ENCODE measurements at places on chromosomes 12 and 14.
A peak's percentile ranks its signal among the peaks of the same experiment; 100 is the strongest.

- no peak for DNase-seq
Observed at GRCh38 chr14:61379639-61380184, 58.3 kb downstream of the PRKCH start.

DNA sequence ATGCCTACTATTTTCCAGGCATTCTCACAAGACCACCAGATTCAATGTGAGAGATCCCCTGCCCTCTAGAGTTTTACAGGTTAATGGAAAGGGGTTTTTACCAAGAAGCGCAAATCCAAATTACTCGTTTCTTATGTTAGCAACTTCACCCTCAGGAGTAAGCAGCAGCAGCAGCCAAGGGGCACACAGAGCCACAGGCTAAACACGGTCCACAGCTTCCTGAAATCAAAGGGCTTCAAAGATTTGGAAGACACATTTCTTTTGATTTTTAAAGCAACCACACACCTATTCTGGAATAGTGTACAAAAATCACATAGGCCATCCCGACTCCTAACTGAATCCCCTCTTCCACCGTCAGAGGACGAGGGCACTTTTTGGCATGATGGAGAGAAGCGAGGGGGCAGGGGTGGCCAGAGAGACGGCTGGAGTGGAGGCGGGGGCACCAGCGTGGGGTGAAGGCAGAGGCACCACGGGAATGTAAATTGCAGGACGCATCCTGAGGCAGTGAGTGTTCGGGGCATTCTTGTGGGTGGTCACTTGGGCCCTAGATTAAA, 107.0 kb downstream of the ARF6 start:
- no peak for DNase-seq

- no peak for DNase-seq
Observed at GRCh38 chr12:76402259-76402658, 54.0 kb upstream of the BBS10 start.

DNA sequence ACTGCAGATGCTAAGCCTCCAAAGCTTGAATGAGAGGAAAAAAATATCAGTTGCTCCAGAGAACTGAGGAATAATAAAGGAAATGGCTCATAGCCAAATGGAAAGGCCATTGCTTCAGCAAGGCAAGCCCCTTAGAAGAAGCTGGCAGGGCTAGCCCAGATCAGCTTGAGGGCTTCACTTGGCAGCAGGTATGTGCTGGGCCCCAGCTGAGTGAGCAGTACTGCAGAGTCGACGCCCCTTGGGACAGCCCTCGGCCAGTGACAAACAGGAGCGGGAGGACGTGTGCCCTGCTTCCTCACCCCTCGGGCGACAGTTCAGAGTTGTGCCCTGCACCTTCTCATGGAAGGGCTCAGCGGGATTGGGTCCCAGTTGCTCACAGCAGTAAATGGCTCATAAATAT, 1031.2 kb upstream of the TMEM132C start:
- DNase-seq = no peak

DNA sequence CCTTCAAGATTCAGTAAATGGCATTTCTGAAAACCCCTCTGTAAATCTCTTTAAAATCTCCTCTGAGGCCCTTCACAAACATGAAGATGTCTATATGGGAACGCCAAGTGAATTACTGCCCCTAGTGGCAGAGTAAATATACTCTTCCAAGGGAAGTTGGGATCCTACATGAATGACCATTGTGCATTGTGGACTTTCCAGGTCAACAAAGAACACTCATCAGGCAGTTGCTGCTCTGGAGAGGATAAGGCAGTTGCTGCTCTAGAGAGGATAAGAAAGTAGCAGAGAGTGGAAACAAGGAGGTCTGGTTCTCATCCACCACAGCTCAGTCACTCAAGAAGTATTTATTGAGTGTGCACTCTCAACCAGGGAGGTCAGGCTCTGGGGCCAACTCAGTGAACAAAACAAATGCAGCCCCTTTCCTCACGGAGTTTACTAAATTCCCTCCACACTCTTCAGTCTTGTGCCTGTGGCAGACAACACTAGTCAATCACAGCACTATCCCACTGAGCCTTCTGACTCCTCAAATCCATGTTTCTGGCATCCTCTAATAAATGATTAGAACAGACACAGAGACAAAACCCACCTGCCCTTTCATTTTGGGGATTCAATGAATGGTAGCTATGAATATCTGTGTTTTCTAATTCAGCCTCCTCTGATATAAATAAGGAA, 52.9 kb downstream of the SVOP start:
- peak; percentile 62 for DNase-seq

DNA sequence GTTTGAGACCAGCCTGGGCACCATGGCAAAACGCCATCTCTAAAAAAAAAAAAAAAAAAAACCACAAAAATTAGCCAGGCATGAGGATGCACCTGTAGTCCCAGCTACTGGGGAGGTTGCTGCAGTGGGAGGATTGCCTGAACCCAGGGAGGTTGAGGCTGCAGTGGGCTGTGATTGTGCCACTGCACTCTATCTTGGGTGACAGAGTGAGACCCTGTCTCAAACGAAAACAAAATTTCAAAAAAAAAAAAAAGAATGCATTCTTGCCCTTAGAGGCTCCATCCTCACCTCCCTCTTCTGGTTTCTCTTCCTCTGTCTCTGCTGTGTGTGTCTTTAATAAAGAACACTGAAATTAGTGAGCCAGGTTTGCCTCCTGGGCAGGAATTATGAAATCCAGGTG, 107.8 kb downstream of the VCPKMT start:
- no peak for DNase-seq

DNA sequence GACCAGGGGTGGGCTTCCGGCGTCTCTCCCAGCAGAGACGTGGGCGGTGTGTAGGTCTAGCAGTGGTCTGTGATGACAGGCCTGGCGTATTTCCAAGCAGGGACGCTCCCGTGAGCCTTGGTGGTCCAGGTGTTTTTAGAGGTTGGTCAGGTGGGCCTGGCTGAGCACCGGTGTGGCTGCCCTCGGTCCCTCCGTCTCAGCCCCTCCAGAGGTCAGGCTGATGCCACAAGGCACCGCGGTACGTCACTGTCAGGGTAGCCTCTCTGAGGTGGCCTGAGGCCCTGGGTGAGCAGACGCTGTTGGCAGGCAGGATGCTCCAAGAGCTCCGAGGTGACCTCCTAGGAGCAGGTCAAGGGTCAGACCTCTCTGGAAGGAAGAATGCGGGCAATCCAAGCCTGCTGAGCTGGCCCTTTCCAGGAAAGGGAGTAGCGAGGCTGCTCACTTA, 13.6 kb downstream of the MTA1 start:
- DNase-seq = no peak

- DNase-seq = no peak
Observed at GRCh38 chr12:113422886-113423669, 898 bp downstream of the SDSL start.

DNA sequence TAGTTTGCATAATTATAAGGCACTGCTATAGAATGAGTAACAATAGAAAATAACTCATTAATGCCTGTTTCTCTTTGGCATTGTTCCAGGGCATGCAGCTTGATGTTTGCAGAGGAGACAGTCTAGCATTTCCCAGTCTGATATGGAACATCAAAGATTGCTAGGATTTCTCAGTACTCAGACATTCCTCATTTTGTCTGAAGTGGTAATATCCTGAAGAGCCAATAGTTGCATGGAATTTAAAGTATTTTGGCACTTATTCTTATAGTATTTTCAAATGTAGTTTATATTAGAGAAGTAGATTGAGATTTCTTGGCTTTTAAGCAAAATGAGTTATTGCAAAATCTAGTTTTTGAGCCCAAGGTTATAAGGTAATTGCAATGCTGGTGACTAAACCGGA, 337.3 kb upstream of the E2F7 start:
- no peak for DNase-seq

DNA sequence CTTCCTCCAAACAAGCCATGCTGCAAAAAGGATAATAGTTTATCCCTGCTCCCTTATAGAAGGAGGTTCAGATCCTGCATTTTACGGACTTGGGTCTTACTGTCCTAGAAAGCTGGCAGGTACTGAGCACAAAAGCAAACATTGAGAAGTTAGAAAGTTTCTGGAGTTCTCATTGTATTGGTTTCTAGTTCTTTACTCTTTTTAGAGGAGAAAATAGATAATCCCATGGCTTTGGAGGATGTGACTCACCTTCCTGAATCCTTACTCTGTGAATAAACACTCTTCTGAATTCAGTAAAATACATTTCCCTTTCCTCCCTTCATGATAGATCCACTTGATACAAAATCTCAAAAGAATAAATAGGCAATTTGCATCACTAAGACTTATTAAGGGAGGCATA, 188.9 kb downstream of the NPAS3 start:
- DNase-seq = no peak

DNA sequence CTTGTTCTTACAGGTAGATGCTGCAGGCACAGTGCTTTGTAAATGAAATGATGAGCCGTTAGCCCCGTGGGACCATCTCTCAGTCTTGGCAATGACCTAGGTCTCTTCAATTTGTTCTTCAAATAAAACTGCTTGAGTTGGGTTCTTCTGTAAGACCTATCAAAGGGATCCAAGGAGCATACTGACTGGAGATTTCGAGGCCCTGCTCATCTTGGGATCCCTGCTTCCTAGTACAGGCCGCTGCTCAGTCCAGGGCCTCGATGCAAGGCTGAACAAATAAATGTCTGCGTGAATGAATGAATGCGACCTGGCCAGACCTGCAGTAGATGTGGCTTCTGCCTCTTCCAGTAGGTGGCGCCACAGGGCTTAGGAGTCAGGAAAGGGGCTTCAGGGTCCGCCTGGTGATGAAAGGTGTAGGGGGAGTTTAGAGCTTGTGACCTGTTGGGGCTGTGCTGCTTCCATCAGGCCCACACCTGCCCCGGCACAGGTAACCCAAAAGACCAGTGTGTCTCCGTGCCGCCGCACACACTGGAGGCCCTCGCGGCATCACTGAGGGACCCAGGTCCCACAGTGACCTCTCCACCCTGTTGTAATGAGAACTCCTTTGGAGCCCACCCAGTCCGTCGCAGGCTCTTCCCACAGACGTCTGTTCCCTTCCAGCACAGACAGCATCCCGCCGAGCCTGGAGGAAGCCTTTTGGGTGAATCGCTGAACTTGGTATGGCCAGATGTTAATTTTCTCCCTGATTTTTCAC, 4.4 kb downstream of the CACNA1C start:
- peak; percentile 37 for DNase-seq

GRCh38 chr12:129136694-129137325, 283.5 kb downstream of the GLT1D1 start:
- no peak for DNase-seq

All from pons (tissue), 1 donor.